ENCODE measurements at places on chromosomes 5 and 9.
A peak's percentile ranks its signal among the peaks of the same experiment; 100 is the strongest.

- peak; percentile 72 for DNase-seq
These were observed 100.1 kb upstream of the TNFAIP8 start for GRCh38 chr5:119255571-119256356.

DNA sequence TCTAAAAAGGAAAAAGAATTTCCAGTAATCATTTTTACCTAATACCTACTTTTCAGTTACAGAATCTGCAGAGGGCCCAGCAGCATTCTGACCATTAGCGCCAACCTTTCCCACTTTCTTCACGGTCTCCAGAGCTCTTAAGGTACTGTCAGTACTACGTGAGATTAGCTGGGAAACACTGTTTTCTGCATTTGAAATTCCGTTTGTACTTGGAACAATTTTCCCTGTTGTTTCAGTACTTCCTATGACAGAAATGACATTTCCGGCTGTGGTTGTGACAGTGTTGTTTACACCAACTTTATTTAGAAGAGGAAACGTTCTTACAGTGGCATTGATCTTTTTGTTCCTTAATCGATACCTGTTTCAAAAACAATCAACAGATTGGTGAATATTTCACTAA is 36.9 kb upstream of the PDCL start:
- no peak for DNase-seq

- DNase-seq: no peak
These were observed 38.5 kb downstream of the SLC22A5 start for GRCh38 chr5:132407970-132408369.

DNA sequence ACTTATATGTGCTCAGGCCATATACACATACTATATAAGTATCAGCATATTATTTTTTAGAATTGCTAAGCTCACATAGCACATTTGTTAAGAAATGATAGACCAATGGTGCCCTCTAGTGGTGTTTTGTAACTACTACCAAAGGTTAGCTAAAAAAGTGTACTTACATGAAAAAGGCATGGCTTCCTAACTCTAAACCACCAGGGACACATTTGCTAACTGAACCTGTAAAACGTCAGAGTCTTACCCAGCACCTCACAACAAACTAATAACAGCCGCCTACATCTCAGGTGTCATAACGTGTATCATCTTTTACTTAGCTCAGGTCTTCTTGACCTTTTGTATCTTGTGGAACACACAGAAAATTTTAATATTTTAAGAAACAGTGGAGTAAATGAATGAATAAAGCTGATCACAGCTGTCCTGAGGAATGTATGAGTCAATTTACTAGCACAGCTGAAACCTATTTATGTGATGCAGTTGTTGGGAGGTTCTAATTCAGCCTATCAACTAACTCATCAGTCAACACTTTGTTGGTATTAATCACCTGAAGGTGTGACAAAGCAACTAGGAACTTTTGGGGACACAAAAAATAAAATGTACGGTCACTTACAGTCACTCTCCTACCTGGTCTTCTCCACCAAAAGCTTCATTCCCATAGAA is 72.9 kb downstream of the BAAT start:
- peak; percentile 12 for DNase-seq

- DNase-seq: no peak
These were observed 385.3 kb upstream of the IRX4 start for GRCh38 chr5:2267991-2268390.

DNA sequence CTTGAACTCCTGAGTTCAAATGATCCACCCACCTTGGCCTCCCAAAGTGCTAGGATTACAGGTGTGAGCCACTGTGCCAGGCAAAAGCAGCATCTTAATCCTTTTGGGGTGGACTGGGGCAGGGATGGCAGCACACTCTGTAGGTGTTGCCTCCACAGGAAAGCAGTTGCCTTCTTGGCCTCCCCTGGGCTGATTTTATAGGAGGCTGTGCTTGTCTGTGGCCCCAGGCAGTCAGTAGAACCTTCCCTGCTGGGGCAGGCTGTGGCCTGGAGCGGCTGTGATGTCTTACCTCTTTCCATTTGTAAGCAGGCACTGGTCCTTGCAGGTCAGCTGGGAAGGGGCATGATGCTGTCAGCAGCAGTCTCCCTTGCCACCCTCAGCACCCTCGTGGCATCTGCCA is 49.8 kb downstream of the PRRC2B start:
- DNase-seq: no peak

- no peak for DNase-seq
These were observed 128.2 kb upstream of the SEMA6A start for GRCh38 chr5:116702776-116703175.

GRCh38 chr9:37550781-37551180 is 25.4 kb downstream of the FBXO10 start:
- DNase-seq: no peak

DNA sequence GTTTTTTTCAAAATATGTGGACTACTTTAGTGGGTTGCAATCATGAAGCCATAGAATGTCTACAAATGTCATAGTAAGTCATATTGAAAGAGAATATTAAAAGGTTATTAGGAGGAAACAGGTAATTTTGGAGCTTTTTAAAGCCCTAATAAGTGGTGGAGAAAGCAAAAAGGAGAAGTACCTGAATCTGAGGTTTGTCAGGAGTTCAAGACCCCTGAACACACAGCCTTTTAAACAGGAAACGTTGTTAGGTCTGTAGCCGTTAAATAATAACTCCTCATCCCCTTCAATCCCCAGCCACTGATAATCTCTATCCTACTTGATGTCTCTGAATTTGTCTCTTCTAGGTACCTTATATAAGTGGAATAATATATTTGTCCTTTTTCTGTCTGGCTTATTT is 51.1 kb downstream of the SPEF2 start:
- no peak for DNase-seq

- no peak for DNase-seq
These were observed 11.4 kb upstream of the CRHBP start for GRCh38 chr5:76941442-76941841.

DNA sequence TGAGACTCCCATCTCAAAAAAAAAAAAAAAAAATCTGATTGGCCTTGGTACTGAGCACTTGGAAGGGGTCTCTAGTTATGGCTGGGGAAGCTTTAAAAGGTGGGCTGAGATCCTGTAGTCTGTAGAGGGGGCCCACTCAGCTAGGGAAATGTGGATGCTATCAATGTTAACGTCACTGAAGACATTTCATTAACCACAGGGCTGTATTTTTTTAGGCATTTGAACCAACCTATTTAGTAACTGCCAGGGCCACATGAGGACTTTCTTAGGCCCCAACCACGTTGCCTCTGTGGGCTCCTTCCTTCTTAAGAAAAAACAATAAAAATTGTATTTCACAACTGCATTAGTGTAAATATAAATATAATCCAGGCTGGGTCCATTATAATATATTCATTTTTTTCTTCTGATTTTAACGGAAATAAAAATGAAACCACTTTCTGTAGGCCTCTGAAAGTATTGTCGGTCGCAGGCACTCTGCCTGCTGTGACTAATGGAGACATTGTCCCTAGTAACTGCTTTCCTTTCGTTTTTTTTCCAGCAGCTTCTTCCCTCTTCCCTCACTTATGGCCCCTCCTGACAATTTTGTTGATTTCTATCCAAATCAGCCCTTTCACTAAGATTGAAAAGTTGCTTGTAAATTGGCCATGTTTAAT is 71.6 kb downstream of the GCNT1 start:
- DNase-seq: no peak

GRCh38 chr9:95000821-95001220 is 274.3 kb downstream of the AOPEP start:
- DNase-seq: no peak

GRCh38 chr5:74482990-74483389 is 157.5 kb downstream of the ENC1 start:
- DNase-seq: no peak

GRCh38 chr5:96962540-96962991 is 26.7 kb downstream of the LNPEP start:
- DNase-seq: no peak

- no peak for DNase-seq
These were observed 17.5 kb upstream of the INSYN2B start for GRCh38 chr5:169997798-169998197.

DNA sequence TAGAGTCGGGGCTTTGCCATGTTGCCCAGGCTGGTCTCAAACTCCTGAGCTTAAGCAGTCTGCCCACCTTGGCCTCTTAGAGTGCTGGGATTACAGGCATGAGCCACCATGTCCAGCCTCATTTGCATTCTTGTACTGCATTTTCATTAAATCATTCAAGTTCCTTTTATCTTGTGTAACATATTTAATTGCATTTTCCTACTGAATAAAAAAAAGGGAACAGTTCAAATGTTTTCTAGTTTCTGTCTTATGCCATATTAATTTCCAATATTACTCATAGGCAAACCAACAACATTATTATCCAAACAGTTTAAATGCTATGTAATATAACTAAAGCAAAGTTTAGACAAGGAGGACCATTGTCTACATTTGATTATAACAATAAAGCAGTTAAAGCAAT is 6.1 kb downstream of the SLC31A1 start:
- no peak for DNase-seq

- DNase-seq: no peak
These were observed 154.0 kb downstream of the FRMD3 start for GRCh38 chr9:83384214-83384613.

DNA sequence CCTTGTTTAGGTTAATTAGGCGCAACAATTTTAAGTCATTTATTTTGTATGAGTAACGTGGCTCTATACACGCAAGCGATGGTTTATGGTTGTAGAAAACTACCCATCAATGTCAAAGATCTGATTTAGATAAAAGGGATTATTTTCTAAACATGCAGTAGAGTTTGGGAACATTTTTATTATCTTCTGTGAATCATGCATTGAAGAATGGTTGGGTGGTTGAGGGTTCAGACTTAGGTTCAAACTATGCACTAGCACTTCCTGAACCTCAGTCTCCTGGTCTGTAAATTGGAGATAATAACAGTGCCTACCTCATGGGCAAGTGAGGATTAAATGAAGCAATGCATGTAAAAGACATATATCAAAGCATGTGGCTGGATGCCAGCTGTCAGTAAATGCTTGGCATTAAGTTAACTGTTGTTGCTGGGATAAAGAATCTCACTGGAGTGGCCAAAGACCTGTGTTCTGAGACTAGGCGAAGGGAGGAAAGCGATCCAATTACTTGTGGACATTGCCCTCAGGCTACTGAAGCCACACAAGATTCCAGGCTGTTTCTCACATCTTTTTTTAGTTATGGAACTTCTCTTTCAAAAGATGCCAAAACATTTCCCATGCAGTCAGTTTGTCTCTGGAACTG is 1.1 kb upstream of the OTULINL start:
- DNase-seq: no peak

DNA sequence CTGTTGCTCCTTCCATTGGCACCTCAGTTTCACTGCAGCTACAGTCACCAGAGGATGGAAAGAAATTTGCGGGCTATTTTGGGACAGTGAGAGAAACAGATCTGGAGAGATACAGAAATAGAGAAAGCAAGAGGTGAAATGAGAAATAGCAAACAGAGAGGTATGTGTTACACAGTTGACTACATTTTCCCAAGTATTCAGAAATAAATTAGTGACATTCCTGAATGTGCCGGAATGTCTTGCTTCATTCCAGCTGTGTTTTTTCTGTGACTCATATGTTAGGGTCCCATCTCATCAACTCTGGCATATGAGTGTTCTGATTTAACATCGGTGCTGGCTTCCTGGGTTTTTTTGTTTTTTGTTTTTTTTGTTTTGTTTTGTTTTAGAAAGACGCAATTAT is 63.8 kb upstream of the ZNF462 start:
- DNase-seq: peak; percentile 9

DNA sequence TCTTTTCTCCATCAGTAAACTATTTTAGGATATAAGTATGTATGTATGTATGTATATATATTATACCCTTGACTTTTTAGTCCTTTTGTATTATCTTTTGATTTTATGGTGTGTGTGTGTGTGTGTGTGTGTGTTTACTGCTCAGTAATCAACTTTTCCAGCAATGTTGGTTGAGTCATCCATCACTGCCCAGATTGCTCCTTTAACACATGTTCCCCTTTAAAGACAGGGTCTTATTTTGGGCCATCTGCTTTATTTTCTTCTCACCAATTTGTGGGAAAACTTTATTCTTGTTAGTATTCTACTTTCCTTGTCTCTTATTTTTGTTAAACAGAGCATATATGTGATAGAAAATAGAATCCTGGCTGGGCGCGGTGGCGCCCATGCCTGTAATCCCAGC is 28.1 kb downstream of the ANKRD33B start:
- no peak for DNase-seq

DNA sequence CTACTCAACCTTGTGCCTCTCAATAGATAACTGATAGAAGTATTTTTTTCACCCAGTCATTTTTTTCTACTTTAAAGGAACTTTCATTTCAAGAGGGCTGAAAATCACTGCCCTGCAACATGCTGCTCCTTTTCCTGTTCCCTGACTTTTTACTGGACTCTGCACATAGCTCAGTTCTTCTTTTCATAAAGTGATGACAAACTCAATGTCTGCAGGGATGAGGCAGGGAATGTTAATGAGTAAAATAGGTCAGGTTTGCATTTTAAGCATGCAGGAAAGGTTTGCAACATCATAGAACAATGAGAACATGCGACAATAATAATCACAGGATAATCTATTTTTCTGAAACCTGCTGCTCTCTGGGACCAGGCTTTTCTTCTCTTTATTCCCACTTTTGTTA is 172.2 kb upstream of the SGCD start:
- DNase-seq: no peak

DNA sequence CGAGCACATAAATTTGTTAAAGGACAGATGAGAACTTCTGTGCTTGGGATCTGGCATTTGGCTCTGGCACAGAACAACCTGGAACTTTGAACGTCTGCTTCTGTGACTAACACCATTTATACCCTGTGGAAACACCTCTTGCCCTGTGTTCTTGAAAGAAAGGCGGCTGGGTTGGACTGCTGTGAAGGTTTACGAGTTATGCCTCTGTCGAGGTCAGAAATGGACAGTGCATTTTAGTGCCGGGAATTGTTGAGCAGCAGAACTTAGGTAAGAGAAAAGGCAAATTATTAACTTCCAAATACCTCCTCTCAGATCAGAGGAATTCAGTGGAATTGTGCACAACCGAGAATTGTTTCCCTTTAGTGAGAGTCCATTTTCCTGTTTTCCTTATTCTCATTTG is 14.1 kb upstream of the INIP start:
- DNase-seq: no peak

DNA sequence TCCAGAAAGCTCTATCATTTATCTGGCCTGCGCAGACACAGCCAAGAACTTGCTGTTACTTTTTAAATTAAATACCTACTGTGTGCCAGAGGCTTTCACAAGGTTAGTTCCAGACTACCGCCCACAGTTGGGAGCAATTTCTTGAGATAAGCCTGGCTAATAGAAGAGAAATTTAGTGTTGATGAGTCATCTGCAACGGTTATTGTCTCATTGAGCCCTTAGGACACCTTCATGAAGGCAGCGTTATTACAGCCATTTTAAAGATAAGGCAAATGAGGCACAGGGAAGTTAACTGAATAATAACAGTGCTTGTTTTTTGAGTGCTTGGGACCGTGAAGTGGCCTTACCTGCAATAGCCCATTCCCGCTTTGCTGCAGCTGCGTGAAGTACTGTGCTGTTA is 292.9 kb upstream of the MSX2 start:
- DNase-seq: no peak
